Myocyte (in vitro differentiated cells): ENCODE measurements at places on chromosomes 11 and 22. TPM values are rescaled to one million over a fixed set of nuclear protein-coding genes. Genes with fewer than 3 reads are reported as not detected.

The OR51B2 gene
- total RNA-seq, result 0.80 TPM in 1 of 2 replicates, not detected in the other

The PAX6 gene
- total RNA-seq, result 0.05 and 1.3 TPM in 2 replicates

The HORMAD2 gene
- not detected in 2 replicates for total RNA-seq

The ZFP91 gene
- total RNA-seq, result 92.5 and 112 TPM in 2 replicates

The SCN4B gene
- total RNA-seq, result 0.16 TPM in 1 of 2 replicates, not detected in the other

The MS4A13 gene
- not detected in 2 replicates for total RNA-seq

The C11orf91 gene
- total RNA-seq, result not detected in 2 replicates

The NXPE2 gene
- 0.26 and 0.40 TPM in 2 replicates for total RNA-seq

The P2RY6 gene
- total RNA-seq, result 0.67 and 1.1 TPM in 2 replicates

The SHANK2 gene
- 3.8 and 4.0 TPM in 2 replicates for total RNA-seq

The OR2AG1 gene
- total RNA-seq, result not detected in 2 replicates

The SAC3D1 gene
- total RNA-seq, result 20.4 and 32.5 TPM in 2 replicates

The OR52H1 gene
- total RNA-seq, result not detected in 2 replicates

The BIRC3 gene
- 0.16 and 0.62 TPM in 2 replicates for total RNA-seq

DNA sequence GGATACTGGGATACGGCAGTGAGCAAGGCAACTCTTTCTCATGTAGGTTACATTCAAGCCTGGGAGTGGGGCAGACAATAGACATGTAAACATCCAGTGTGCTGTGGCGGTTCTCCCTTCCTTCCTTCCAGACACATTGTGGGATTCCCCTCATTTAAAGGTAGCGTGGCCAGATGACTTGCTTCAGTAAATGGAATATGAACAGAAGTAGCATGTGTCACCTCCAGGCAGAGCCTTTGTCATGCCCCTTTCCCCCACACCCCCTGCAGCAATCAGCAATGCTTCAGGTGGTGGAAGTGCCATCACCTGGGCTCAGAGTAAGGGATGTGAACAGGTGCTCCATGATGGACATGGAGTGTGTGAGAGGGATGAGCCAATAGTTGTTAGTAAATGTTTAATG is 34.8 kb upstream of the TTC12 start:
- no peak for DNase-seq

DNA sequence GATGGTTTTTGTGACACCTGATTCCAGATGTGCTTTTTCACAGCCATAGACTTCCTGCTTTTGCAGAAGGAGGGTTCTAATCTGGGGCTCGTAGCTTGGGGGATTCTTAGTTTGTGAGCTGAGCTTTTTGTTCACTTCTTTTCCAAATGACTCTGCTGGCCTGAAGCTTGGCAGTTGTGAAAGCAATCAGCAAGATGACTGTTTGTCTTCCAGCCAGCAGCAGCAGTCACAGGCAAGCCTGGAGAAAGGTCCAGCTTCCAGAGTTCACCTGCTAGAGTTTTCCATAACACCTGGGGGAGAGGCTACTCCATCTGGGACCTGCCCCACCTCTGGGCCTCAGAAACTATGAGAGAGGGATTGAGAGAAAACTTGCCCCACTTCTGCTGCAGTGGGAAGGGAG is 4.1 kb downstream of the MARK2 start:
- no peak for DNase-seq

DNA sequence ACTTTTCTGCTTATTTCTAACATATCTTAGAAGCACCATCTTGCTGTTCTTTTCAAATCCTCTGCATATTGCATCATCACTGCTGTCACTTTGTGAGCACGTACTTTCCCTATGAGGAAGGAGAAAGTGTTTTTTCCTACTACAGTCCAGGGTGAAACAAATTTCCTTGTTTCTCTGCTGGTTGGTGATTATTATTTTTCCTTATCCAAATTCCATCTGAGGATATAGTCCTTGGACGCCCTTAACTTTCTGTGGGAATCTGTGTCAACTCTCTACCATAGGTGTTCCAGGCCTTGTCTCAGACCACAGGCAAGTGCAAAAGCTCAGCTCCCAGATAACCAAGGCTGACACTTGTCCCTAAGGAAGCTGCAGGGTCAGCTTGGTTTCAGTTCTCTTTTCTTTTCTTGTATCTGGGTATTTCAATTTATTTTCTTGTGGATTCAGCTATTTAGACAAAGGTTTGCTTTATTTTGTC is 29.4 kb upstream of the LYVE1 start:
- DNase-seq, result no peak

- no peak for DNase-seq
Measured at GRCh38 chr11:95296621-95297025, 65.6 kb upstream of the SESN3 start.

DNA sequence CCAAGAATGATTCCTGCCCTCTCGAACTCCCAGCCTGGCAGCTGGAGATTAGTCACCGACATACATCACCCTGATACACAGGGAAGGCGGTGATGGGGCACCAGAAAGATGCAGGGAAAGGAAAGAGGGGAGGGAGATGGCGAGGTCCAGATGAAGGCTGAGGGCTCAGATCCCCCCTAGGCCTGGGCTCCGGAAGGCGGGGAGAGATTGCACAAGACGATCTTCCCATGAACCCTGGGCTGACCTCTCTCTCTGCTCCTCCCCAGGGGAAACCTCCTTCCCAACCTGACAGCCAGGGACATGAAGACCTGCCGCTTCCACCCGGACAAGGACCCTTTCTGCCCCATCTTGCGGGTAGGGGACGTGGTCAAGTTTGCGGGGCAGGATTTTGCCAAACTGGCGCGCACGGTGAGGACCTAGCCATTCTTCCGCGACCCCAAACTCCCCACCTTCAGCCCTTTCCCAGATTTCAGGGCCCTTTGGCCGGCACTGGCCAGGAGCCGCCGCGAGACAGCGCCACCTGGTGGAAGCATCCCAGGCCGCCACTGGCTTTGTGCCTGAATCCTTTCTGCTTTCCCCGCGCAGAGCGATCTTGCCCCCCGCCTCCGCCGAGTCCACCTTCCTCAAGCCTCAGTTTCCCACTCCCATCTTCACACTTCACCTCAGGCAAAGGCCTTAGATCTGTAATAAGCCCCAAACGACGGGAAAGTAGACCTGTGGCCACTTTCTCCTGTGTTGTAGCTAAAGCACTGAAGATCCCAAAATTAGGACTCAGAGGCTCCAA is 11.5 kb downstream of the P2RX3 start:
- peak; percentile 39 for DNase-seq

- DNase-seq, result no peak
Measured at GRCh38 chr11:120121336-120121735, 16.6 kb downstream of the TRIM29 start.

DNA sequence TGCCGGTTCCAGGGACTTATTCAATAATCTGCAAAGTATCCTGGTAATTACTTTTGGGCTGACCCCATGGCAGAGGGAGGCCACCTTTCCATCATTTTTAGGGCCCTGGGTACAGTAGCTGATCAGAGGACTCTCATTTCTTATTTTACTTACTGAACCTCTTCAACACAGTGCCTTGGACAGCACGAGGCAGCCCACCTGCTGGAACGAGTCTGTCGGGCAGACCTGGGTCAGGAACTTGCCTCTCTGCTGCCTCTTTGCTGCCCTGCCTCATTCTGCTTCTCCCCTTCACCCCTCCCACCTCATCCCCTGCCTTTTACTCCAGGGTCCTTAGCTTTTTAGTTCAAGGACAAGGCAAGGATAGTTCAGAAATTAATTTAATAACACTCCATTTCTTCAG is 204.5 kb downstream of the CSNK2A3 start:
- no peak for DNase-seq

DNA sequence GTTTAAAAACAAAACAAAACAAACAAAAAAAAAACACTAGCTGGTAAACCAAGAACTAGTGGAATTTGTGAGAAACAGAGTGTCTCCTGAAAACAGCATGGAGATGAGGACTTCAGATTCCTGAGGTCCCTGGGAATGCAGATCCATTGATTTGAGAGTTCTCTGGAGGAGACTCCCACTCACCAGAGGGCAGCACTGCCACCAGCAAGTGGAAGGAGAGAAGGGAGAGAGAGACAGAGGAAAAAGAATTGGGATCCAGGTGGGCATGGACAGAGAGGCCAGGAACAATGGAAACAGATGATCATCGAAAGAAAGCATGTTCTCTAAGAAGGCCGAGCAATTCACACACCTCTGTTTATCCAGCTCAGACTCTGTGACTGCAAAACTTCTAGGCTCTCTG is 31.8 kb downstream of the ETS1 start:
- peak; percentile 23 for DNase-seq

- DNase-seq, result no peak
Measured at GRCh38 chr11:132088551-132088950, 718.1 kb downstream of the NTM start.

DNA sequence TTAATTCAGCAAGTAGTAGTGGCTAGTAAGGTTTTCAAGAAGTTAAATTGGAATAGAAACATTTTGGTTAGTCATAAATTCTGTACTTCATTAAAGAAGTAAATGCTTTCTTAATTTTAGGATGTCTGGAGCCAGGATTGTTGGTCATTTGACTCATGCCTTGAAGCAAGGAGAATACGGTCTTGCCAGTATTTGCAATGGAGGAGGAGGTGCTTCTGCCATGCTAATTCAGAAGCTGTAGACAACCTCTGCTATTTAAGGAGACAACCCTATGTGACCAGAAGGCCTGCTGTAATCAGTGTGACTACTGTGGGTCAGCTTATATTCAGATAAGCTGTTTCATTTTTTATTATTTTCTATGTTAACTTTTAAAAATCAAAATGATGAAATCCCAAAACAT is 25.8 kb downstream of the ACAT1 start:
- DNase-seq, result no peak

- DNase-seq, result peak; percentile 87
Measured at GRCh38 chr22:29503811-29504372, 23.9 kb downstream of the NEFH start.

DNA sequence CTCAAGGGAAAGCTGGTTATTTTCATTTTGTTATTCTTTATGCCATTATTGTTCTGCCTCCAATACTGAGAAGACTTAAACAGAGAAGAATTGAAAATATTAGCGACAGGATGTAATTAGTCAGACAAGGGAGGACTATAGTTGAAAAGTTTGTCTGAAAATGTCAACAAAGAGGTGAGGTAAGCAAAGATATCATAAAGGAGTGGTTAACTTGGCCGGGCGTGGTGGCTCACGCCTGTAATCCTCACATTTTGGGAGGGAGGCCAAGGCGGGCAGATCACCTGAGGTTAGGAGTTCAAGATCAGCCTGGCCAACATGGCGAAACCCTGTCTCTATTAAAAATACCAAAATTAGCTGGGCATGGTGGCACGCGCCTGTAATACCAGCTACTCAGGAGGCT is 4.1 kb upstream of the HYLS1 start:
- DNase-seq, result no peak

GRCh38 chr11:39641751-39642150 is 1817.7 kb downstream of the LRRC4C start:
- peak; percentile 1 for DNase-seq

DNA sequence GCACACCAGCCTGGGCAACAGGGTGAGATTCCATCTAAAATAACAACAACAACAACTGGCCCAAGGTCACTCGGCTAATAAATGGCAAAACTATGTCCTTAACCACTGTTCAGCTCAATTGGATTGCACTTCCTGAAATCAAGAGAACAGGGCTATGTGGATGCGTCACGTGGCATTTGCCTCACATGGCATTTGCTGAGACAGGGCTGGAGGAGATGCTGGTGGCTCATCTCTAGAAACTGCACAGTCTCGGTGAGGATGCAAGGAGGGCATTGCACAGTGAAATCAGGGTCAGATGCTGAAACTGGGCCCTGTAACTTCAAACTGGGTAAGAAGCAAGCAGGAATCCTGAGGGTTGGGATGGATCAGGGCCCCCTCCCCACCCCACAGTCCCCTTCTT is 171.9 kb downstream of the BUD13 start:
- DNase-seq, result no peak

GRCh38 chr22:20176421-20177085 is 25.7 kb upstream of the CCDC188 start:
- DNase-seq, result peak; percentile 14

- no peak for DNase-seq
Measured at GRCh38 chr11:85945296-85945695, 90.1 kb downstream of the CCDC83 start.

DNA sequence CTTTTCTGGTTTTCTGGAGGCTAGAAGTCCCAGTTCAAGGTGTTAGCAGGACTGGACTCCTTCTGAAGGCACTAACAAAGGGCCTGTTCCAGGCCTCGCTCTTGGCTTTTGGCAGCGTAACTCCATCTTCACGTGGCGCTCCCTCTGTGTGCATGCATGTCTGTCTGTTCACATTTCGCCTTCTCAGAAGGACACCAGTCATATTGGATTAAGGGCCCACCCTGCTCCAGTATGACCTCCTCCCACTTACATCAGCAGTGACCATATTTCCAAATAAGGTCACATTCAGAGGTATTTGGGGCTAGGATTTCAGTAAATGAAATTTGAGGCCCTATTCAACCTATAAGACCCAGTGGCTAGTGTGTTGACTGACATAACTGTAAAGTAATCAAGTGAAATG is 20.0 kb downstream of the APLP2 start:
- DNase-seq, result no peak

GRCh38 chr22:31853736-31854495 is 90.4 kb upstream of the YWHAH start:
- no peak for DNase-seq

DNA sequence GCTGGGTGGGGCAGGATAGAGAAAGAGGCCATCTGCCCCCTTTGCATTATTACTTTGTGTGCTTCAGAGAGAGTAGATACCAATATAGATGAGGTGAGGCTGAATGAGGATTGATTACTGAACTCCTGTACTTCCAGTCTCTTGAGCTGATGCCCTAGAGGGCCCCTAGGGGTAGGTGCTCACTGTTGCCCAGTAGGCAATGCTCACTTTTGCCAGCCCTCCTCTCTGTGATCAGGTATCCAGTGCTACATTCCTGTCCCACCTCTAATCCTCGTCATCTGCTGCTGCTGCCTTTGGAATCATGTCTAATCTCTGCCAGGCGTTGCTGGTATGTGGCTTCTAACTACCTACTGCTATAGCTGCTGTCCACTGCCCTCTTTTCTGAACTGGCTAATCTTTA is 57.2 kb downstream of the CCDC83 start:
- DNase-seq, result no peak

DNA sequence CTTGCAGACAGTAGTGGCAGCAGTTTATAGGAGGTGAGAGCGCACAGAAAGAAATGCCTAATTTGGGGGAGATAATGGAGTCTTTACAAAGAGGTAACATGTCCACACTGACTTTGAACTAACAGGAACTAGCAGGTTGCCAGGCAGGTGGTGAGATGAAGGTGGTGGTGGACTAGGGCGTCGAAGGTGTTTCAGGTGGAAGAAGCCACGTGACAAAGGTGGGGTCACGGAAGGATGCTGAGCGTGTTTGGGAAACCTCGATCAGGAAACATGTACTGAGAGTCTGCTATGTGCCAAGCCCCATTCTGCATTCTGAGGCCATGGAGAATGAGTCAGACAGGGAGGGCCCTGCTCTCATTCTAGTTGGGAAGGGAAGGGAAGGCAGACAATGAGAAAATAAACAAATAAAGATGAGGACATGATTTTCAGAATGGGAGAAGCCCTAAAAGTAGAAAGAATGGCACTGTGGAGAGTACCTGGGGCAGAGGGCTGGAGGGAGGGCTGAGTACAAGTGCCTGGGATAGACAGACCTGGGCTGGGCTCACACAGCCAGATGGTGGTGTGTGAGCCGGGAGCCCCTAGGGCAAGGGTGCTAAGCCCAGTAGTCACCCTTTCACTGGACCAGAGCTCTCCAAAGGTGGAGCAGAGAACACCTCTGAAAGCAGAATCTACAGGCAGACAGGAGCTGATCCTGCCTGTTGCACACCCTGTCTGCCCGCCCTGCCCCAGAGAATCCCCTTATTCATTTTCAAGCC is 16.2 kb upstream of the NNMT start:
- DNase-seq, result peak; percentile 48

GRCh38 chr22:32545801-32546200 is 71.2 kb downstream of the FBXO7 start:
- no peak for DNase-seq

- no peak for DNase-seq
Measured at GRCh38 chr22:49571326-49571725, 256.3 kb downstream of the BRD1 start.
